ENCODE measurements at places on chromosomes 16 and 17.

- DNase-seq, result no peak
Measured at GRCh38 chr16:85398688-85399582, 214.2 kb upstream of the GSE1 start.

DNA sequence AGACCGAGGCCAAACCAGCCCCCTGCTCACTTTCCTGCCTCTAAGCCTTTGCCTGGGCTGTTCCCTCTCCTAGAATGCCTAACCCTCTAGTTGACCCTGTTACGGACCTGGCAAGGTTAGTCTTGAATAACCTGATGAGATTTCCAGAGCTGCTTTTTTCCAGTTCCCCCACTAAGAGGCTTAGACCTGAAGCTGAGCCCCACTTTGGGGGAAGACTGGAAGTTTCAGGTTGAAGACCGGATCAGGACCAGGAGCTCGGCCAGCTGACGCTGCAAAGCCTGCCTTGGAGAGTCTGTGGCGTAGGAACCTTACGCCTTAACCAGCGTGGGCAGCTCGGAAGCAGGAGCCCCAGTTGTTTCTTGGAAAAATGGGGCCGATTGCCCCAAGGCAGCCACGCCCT, 129.8 kb downstream of the OR1D5 start:
- no peak for DNase-seq

- DNase-seq, result no peak
Measured at GRCh38 chr16:53282975-53283946, 151.0 kb upstream of the RBL2 start.

DNA sequence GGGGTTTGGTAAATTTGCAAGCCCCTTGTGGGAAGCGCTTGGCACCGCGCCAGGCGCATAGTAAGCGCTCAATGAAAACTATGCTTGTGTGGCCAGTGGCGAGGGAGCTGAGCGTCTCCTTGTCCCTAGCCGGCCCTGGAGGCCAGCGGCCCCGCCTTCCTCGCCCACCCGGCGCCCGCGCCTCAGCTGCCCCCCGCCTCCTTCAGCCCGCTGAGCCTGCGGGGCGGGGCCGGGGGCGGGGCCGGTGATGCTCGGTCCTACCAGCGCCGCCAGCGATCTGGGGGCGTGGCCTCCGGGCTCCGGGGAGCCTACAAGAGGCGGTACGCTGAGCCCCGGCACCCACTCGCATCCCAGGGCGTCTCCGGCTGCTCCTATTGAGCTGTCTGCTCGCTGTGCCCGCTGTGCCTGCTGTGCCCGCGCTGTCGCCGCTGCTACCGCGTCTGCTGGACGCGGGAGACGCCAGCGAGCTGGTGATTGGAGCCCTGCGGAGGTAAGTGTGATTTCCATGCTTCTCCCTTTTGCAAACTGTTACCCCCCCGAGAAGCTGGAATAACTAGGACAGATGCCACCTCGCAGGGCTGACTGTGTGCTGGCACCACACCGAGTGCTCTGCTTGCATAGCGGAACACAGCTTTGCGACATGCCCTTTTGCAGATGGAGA, at the start of gene CRISPLD2:
CRISPLD2 (plus strand) TSS at position 342 of the 661 bp plus-strand sequence. CDS start 18,511 bp downstream, outside the sequence.
- DNase-seq, result peak; percentile 93

DNA sequence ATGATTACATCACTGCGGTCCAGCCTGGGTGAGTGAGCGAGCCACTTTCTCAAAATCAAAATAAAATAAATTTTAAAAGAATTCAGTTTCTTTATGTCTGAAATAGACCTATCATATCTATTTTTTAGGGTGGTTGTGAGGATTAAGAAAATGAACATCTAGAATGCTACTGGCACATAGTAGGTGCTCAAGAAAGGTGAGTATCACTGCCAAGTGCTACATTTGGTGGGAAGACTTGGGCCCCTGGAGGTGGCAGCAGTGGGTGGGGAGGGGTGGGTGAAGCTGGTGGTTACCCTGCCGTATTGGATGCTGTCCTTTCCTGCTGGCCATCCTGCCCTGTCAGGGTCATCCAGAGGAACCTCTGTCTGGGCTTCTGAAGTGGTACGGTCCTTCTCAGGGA, 50.3 kb downstream of the ABCC6 start:
- DNase-seq, result no peak

- no peak for DNase-seq
Measured at GRCh38 chr17:31394544-31394943, 3.1 kb downstream of the RAB11FIP4 start.

DNA sequence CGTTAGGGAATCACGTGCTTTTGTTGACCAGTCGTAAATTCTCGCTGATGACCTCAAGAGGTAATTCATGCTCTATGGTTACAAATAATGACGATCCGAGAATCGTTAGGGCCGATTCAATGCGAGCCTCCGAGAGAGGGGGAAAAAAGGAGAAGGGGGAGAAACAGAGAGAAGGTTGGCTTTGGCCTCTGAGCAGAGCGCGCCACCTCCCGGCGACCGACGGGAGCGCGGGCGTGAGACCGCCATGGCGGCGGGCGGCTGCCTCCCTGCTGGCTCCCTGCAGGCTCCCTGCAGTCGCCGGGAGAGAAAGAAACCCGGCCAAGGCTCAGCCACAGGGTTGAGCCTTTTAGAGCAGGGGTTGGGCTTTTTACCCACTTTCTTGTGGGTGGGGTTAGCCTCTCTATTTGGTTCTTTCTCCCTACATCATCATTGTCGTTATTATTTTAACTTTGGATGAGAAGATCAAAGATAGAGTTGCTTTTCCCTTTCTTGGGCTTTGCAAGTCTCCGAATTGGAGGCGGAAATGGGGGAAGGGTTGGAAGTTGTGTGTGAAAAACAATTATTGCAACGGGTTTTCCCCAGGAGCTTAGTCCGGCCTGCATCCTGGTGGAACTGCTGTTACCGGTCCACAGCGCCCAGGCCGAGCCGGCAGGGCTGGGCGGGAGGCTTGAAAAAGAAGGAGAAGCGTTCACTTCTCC, 410 bp upstream of the HOXB5 start:
- no peak for DNase-seq

DNA sequence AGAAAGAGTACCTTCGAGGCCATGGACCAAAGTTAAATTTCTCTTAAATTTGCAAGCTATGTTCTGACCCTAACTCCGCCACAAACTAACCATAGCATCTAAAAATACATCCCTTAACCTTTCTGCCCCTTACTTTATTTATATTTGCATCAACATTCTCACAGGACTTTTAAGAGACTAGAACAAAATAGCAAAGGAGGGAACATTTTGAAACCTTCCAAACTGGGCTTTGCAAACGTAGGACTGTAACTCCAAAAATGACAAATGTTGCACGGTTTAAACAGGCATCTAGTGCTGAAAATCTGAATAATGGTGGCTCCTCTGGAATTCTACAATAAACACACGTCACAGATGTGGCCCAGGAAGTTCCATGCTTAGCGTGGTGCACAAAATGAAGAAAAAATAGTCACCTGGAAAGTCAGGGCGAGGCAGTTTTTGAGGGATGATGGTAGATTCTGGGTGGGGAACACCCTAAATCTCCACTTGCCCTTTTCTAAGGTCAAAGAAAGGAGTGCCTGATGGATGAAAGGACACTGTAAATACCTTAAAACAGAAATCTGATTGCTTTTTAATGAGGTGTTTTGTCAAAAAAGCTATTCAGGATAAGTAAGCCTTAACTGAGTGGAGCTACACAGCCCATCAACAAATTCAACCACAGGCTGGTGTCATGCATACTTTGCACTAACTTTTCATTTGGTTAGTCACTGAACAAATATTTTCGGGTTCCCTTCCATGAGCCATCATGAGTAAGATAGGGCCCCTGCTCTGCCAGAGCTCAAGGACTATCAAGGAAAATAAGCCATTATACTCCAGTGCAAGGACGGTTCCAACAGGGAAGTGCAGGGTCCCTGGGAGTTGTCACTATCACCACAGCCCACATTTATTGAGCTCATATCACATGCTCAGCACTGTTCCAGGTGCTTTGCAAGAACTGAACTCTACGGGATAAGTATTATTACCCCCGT, 21.2 kb downstream of the ARHGAP17 start:
- DNase-seq, result no peak

- DNase-seq, result peak; percentile 61
Measured at GRCh38 chr17:59365383-59365981, 34.0 kb downstream of the YPEL2 start.

DNA sequence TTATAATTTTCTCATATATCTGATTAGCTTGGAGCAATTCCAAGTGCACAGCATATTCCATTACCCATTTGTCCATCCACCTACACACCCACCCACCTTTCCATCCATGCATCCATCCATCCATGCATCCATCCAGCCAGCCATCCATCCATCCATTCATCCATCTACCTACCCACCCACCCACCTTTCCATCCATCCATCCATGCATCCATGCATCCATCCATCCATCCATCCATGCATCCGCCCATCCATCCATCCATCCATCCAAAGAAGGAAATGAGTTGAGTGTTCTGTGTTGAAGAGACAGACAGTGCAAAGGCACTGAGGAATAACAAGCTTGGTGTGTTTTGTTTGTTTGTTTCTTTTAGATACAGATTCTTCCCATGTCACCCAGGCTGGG, 78.7 kb upstream of the FAM20A start:
- no peak for DNase-seq

DNA sequence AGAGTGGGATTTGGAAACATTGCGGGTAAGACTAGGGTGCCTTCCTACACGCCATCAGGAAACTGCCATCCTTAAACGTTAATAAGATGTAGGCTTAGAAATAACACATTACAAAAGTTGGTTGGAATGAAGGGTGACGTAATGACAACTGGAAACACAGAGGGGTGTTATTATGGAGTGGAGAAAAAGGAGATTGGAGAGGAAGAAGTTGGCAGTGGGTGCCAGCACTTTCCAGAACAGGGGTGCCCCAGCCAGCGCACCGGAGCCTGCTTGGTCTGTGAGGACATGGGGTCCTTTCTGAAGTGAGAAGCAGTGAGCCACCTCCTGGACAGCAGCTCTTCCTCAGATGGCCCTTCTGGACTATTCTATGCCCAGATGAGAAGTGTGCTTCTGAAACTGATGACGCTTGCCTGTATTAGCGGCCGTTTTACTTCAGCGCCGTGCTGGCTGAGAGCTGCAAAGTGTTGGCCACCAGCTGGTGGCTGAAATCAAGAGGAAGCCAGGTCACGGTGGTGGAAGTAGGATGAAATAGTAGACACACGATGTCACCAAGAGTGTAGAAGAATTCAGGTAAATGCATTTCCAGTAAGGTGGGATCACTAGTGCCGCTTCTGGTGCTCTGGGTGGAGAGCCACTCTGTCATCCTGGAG, 244.8 kb downstream of the NTN1 start:
- no peak for DNase-seq

DNA sequence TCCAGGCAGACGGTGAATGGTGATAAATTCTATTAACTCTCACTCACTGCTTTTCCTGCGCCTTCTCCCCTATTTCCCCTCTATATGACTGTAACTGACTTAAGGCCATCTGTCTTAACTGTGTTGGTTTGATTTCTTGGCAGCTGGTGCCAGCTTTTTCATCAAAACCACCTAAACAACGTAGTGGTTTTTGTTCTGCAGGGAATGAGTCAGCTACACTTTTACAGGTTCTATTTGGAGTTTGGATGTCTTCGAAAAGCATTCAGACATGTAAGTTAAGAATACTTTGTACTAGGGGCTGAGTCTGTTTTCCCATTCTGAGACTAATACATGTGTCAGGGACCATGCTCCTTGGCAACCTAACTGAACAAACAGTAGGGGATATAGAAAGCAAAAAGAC, 8.5 kb downstream of the REXO5 start:
- DNase-seq, result no peak

- DNase-seq, result no peak
Measured at GRCh38 chr17:77885678-77886386, 72.7 kb upstream of the TNRC6C start.

DNA sequence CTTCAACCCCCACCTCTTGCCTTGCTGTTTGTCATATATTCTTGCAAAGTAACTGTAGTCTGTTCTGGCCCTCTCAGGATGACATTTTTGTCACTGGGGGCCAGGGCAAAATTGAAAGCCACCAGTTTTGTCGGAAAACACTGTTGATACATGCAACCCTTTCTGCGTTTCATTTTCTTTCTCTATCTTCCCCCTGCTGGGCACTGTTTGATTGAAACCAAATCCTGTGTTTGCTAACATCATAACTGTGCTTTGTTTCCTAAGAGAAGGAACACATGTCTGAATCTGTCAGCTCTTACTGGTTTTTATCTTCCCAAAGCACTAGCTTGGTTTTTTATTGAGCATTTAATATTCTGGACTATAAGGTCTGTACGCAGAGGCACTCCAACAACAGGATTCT, 11.7 kb upstream of the CPPED1 start:
- DNase-seq, result no peak

- no peak for DNase-seq
Measured at GRCh38 chr16:54199487-54200160, 87.0 kb downstream of the IRX3 start.

- no peak for DNase-seq
Measured at GRCh38 chr17:5780476-5780875, 196.2 kb upstream of the NLRP1 start.

- no peak for DNase-seq
Measured at GRCh38 chr16:7644811-7645210, 312.2 kb downstream of the RBFOX1 start.

DNA sequence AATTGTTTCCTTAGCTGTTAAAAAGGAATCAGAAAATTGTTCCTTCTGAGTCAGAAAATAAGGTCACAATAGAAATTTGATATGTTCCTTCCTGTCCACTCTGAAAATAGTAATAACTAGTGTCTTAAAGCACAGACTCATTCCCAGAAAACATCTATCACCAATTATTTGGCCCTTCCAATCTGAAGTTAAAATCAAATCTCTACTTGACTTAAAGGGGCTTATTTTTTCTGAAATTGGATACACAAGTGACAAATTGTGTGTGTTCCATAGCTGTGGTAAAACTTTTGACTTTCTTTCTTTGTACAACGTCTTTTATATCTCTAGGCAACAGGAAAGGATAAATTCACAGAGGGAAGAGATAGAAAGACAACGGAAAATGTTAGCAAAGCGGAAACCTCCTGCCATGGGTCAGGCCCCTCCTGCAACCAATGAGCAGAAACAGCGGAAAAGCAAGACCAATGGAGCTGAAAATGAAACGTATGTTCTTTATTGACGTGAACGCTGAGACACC, 54.5 kb upstream of the MRC2 start:
- no peak for DNase-seq

DNA sequence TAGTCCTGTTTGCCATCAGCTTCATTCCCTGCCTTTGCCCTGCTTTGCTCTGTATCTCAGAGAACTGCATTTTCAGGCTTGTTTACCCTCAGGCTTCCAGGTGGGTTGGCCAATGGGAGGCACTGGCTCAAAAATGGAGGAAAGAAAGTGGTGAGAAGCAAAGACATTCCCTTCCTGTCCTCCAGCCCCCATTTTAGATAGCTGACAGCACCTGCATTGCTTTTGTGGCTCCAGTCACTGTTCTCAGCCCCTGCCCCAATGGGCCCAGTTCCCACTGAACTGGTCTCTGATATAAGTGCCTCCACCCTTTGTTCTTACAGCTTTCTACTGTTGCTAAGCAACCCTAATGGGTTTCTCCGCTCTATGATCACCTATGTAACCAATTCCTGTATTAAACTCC, 19.4 kb upstream of the SDK2 start:
- DNase-seq, result no peak

GRCh38 chr16:2810651-2811050, 6.4 kb upstream of the PRSS21 start:
- no peak for DNase-seq

- no peak for DNase-seq
Measured at GRCh38 chr16:55810451-55810961, 22.4 kb downstream of the CES1 start.

GRCh38 chr17:253091-253846, 71.8 kb upstream of the DOC2B start:
- DNase-seq, result no peak

All from dorsolateral prefrontal cortex (tissue), 122 donors.